Stimulated activated CD8-positive, alpha-beta memory T cell treated with anti-CD3 and anti-CD28 coated beads, Interleukin-4, amount 100 ng/mL, for 4 hours (primary cell): ENCODE measurements at places on chromosomes 13 and 19.

DNA sequence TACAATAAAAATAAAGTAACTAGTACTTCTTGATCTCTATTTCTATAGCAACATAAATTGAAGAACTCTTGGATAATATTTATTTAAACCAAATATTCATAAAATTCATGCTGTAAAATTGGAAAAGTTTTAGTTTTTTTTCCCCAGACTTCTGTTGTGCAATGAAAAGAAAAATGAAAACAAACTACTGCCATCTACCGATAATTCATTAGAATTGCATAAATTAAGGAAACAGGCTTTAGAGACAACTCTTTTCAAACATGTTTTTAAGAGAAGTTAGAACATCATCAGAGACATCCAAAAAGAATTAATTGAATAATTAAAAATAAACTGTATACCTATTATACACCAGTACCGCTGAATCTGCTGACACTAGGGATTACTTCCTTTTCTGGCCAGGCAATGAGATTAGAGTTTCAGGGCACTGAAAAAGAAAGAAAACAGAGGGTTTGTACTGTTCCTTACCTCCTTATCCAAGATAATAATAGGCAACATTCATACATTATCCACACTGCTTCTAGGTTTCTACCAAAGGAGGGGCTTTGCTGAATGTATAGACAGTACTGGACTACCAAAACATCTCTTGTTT lies 4.9 kb downstream of the CCDC122 start:
- no peak for DNase-seq

DNA sequence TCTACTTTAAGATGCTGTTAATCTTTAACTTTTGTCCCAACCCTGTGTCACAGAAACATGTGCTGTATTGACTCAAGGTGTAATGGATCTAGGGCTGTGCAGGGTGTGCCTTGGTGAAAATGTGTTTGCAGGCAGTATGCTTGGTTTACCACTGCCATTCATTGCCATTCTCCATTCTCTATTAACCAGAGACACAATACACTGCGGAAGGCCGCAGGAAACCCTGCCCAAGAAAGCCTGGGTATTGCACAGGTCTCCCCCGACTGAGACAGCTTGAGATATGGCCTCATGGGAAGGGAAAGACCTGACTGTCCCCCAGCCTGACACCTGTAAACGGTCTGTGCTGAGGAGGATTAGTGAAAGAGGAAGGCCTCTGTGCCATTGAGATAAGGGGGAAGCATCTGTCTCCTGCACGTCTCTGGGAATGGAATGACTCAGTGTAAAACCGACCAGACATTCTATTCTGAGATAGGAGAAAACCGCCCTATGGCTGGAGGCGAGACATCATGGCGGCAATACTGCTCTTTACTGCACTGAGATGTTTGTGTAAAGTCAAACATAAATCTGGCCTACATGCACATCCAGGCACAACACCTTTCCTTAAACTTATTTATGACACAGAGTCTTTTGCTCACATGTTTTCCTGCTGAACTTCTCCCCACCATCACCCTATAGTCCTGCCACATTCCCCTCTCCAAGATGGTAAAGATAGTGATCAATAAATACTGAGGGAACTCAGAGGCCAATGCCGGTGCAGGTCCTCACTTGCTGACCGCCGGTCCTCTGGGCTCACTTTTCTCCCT lies 13.1 kb upstream of the ZNF888 start:
- DNase-seq: no peak

DNA sequence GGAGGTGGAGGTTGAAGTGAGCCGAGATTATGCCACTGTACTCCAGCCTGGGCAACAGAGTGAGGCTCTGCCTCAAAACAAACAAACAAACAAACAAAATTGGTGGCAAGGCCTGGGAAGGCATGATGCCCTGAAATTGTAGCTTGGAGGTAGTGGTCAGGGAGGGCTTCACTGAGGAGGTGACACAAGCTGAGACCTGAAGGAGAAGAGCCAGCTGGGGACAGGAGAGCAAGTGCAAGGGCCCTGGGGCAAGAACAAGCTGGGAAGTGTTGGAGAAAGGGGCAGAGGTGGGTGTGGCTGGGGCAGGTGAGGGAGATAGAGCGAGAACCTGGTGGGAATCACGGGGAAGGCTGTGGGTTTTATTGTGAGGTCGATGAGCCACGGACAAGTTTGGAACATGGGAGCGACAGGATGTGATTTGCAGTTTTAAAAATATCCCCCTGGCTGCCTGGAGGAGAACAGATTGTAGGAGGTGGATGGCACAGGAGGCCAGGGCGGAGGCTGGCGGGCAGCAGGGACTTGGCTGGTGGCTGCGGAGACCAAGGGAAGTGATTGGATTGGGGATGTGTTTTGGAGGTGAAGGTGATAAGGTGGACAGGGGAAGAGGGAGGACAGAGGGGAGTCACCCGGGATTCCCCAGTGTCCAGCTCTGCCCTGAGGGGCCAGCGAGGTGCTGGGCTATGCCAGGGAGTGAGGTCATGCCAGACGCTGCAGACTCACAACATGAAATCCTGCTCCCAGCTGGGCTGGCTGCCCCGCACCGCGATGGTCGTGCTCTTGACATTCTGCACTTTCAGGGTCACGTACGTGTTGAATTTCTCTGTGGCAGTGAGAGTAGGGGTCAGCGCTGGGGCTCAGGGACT lies 14.0 kb downstream of the UNC13A start:
- DNase-seq: no peak

- no peak for DNase-seq
Observed at GRCh38 chr13:80782441-80782840, 441.5 kb upstream of the SPRY2 start.

DNA sequence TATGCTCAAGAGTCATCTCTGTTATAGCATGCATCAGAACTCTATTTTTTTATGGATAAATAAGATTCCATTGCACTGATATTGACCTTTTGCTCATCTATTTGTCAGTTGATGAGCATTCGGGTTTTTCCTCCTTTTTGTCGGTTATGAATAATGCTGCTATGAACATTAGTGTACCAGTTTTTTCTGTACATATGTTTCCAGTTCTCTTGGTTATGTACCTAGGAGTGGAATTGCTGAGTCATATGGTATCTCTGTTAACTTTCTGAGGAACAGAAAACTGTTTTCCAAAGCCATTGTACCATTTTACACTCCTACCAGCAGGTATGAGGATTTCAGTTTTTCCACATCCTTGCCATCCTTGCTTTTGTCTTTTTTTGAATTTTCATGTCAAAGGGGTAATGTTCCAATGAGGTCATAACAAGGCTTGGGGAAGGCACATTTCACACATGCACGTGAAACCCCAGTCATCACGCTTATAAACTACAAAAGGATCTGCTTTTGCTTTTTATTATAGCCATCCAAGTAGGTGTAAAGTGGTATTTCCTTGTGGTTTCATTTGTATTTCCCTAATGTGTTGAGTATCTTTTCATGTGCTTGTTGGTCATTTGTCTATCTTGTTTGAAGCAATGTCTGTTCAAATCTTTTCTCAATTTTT lies 14.6 kb downstream of the KBTBD7 start:
- no peak for DNase-seq

- DNase-seq: no peak
Observed at GRCh38 chr19:51002089-51002532, 707 bp upstream of the KLK8 start.

GRCh38 chr13:93007928-93008327 lies 218.7 kb upstream of the GPC6 start:
- DNase-seq: no peak

GRCh38 chr13:43242040-43242439 lies 218.7 kb downstream of the DNAJC15 start:
- no peak for DNase-seq

- DNase-seq: no peak
Observed at GRCh38 chr13:25455146-25455545, 83.4 kb downstream of the ATP8A2 start.

DNA sequence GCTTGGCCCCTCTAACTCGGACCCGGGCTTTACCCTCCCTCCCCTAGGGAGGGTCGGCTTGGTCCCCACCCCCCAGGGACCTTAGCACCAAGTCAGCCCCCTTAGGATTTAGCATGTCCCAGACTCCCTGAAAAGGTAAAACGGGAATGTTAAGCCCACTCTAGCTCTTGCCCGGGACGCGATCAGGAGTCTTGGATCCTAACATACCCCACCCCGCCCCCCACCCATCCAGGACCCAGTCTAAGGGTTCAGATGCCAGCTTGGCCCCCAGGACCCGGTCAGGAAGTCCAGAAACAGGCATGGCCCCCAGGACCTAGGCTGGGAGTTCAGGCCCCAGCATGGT lies 437 bp downstream of the EPOR start:
- DNase-seq: no peak

DNA sequence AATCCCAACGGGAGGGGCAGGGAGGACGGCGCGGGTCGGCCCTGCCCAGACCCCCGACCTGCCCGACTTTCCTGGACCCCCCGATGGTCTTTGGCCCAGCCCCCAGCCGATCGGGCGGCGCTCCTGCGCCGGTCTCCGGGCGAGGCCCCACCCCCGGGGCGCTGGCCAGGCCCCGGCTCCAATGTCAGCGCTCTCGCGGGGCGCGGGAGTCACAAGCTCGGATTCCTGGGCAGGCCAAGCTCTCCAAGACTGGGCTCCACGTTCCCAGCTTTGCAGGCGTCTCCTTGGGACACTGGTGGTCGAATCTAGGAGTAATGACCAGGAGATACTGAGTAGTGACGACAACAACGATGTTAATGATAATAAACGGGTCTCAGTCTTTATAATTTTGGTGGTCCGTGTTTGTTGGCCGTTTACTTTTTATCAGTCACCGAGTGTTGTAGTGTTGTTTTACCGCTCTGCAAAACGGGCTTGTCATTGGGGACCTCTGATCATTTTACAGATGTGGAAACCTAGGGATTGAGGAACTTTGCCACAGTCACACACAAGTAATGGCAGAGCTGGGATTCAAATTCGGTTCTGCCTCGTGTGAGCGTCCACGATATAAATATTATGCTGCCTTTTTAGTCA lies 545 bp downstream of the RAD23A start:
- DNase-seq: no peak
